Activated gamma-delta T cell (primary cell): ENCODE measurements at places on chromosomes 11 and 22.

DNA sequence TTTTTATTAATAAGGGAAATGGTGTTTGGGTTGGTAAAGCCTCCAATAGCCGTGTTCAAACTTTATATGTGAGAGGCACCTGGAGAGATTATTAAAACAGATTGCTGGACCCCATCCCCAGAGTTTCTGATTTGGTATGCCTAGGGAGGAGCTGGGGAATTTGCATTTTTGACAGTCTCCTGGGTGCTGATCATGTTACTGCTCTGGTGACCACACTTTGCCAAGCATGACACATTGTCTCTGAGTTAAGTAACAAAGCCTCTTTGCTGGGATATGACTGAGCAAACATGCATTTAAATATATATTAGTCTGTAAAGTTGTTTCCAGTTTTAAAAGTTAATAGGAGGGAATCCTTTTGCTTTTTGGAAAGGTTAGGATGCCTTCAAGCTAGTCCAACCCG is 140.4 kb downstream of the NAV2 start:
- DNase-seq: no peak

DNA sequence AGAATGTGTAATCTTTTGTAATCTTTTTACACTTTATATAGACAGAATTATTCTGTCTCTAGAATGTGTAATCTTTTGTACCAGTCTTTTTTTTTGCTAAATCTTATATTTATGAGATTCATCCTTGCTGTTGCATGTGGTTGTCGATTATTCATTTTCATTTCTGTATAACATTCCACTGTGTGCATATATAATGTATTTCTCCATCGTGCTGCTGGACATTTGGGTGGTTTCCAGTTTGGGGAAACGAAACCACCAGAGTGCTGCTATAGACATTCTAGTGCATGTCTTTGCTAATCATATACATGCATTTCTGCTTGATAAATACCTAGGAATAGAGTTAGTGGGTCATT is 146.5 kb downstream of the GRIK4 start:
- no peak for DNase-seq

GRCh38 chr22:21818487-21819182 is 48.8 kb downstream of the MAPK1 start:
- no peak for DNase-seq

DNA sequence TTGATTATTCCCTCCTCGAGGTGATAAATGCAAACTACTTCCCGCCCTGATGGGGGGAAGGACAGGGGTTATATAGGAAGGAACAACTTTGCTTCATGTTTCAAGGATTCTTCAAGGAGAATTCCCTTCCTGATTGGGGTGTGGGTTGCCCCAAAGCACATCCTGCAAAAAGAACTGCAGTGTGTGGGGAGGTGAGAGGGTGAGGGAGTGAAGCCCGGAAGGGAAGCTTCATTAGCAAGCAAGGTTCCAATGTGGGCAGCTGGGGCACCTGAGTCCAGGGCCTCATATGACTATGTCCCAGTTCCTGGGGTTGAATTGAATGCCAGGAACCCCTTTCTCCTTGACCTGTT is 326.0 kb downstream of the MN1 start:
- DNase-seq: no peak

DNA sequence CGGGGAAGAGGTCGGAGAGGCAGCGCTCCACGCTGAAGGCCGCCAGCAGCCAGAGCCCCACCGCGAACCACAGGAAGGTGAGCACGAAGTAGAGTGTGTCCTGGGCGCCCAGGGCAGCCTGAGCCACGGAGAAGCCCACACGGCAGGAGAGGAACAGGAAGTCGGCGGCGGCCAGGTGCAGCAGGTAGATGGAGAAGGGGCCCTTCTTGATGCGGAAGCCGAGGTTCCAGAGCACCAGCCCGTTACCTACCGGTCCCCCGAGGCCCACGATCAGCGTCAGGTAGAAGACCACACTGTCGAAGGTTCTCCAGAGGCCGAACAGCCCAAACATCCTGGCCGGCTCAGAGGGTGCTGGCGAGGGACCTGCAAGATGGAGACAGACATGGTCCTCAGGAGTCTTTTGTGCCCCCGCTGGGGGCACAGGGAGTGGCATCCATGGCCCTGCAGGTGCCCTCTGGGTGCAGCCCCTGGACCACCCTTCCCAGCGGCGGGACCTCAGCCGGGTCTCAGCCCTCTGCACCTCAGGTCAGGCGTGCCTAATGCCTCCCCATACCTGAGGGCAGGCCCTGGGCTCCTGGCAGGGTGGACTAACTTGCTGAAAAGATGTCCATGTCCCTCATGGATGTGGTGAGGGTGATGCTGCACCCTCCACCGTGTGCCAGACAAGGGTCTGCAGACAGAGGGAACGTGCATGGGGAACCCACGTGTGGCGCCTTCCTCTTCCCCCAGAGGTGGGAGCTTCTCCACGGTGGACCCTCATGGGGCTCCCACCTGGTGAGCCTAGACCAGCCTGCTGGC is at the start of gene MRGPRG:
Gene MRGPRG, minus strand, starts transcription at position 331 of the 798 bp plus-strand sequence. Its CDS starts 0 bp downstream, at position 331.
- DNase-seq: no peak

DNA sequence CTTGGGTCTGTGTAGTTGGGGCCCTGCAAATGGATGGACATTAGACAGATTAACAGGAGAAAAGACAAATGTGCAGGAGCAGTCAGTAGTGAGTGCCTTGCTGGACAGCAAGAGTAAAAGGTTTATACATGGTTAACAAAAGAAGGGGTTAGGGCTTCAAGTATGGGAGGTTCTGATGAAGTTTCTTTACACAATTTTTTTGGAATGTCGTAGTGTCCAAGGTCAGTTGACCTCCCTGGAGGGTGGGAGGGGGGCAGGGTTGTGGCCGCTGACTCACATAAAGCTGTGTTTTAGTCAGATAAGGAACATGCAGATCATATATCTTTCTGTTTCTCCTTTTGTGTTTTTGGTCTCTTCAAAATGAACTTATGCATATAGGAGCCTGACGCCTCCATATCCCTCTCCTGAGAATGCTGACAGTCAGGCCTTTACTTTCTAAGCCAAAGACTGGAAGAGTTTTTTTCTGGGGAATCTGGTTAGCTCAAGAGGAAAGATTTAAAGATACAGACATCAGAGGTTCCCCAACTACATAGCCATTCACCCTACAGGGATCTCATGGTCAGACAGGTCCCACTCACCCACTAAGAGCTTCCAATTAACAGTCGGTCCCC is 134.3 kb downstream of the NECTIN1 start:
- DNase-seq: no peak

DNA sequence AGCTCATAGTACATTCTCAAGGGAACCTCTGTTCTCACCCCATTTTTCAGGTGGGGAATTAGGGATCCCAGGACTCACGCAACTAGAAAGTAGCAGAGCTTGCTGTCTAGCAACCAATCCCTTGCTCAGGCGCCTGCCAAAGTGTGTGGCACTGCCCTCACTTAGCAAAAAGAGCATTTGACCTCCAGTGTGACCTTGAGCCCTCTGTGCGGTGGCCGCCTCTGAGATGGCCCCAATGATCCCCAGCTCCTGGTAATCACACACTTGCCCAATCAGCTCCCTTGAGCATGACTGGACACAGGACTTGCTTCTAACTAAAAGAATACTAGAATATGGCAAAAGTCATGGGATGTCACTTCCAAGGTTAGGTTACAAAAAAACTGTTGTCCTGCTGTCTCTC is 2.6 kb upstream of the LGALS2 start:
- DNase-seq: no peak

GRCh38 chr22:37127350-37127878 is 17.9 kb upstream of the TMPRSS6 start:
- DNase-seq: no peak

DNA sequence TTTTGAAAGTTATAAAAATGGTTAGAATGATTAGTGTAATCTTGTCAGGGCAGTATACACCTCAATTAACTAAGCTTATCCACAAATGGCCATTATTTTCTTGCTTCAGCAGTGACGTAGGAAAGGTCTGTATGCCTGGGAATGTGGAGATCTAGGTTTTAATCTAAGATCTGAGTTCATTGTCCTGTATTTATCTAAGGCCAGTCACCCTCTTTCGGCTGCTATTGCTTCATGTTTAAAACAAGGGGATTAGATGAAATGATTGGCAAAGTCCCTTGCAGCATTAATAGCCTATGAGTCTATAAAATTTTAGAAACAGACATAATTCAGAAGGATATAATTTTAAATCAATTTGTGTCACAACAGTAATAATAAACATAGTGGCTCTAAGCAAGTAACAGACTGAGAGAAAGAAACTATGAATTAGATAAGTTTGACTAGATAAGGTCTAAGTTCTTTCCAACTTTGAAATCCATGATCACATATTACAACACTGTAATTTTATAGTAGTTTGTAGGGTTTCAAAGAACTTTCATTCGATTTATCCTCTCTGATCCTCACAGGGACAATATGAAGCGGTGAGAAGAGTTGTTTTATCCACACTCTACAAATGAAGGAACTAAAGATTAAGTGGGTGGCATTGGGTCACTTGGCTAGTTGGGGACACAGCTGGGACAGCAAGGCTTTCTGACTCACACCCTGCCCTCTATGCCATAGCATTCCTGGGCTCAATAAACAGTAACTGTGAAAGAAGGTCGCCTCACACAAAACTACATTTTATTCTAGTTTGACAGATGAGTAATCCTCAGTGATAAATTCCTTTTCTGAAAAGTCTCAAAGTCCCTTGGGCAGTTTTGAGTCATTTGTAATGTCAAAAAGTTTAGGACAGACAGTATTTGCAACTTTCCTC is 60.6 kb upstream of the RDX start:
- DNase-seq: no peak

- DNase-seq: no peak
These were observed 1.7 kb upstream of the RHOD start for GRCh38 chr11:67054836-67055523.
